ENCODE measurements at places on chromosomes 3 and 15.

- DNase-seq, result no peak
These were observed 25.8 kb downstream of the OXNAD1 start for GRCh38 chr3:16290827-16291196.

DNA sequence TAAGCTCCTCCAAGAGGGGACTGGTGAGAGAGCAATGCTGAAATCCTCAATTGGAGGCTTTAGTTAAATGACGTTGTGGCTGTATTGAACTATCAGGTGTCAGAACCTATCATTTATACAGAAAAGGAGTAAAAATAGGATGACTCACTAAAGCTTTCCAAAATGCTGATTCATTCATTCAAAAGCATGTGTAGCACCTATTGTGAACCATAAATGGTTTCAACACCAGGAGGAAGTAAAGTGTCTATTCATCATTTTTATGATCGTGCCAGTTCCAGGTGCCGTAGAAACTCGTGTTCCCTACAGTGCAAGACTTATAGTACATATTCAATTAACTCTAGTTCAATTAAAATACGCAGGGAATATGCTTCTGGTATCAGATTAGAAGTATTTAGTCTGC lies 66.5 kb upstream of the ARRDC4 start:
- DNase-seq, result no peak

DNA sequence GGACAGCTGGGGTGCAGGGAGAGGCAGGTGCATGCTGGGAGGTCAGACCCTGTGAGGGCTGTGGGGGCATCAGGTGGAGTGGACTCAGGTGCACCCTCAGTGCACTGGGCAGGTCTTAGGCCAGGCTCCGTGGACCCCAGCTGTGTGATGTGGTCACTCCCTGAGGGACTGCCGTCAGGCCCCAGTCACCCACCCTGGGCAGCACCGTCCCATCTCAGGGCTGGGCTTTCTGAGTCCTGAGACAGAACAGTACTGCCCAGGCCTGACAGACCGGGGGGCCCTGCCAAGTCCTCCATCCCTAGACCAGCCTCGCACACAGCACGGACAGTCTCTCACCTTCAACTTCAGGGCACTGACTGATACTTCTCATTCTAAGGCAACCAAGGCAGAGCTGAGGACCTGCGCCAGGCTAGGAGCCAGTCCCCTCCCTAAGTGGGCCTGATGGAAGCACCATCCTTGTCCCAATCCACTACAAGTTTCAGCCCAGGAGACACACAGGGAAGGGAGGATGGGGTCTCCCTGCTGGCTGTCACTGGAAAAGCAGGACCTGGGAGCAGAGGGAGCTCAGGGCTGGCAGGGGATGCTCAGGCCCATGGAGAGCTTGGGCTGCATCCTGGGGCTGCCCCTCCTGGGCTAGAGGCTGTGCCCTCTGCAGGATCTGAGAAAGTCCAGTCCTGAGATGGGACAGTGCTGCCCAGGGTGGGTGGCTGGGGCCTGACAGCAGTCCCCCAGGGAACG lies 86.3 kb downstream of the LMLN start:
- DNase-seq, result no peak

- DNase-seq, result no peak
These were observed 63.3 kb downstream of the ROBO2 start for GRCh38 chr3:77102951-77103769.

GRCh38 chr3:5768281-5768945 lies 580.9 kb downstream of the EDEM1 start:
- no peak for DNase-seq

GRCh38 chr3:188059351-188059750 lies 94.6 kb upstream of the LPP start:
- no peak for DNase-seq
